BJ (cell line): ENCODE measurements at places on chromosomes 16 and 17. TPM values are rescaled to one million over a fixed set of nuclear protein-coding genes. Genes with fewer than 3 reads are reported as not detected.

The ZFPM1 gene
- polyA plus RNA-seq: 0.16 and 0.22 TPM in 2 replicates

The DCUN1D3 gene
- polyA plus RNA-seq: 10.9 and 15.5 TPM in 2 replicates

The TSNAXIP1 gene
- polyA plus RNA-seq: 0.96 and 1.6 TPM in 2 replicates

The IGFBP4 gene
- 816 and 1,200 TPM in 2 replicates for polyA plus RNA-seq

The MPP3 gene
- polyA plus RNA-seq: 4.6 and 7.9 TPM in 2 replicates

The TEFM gene
- polyA plus RNA-seq: 5.1 and 11.5 TPM in 2 replicates

The PTGES3L gene
- polyA plus RNA-seq: 3.3 and 3.4 TPM in 2 replicates

- DNase-seq: no peak
Measured at GRCh38 chr16:72992142-72992601, 55.8 kb downstream of the ZFHX3 start.

DNA sequence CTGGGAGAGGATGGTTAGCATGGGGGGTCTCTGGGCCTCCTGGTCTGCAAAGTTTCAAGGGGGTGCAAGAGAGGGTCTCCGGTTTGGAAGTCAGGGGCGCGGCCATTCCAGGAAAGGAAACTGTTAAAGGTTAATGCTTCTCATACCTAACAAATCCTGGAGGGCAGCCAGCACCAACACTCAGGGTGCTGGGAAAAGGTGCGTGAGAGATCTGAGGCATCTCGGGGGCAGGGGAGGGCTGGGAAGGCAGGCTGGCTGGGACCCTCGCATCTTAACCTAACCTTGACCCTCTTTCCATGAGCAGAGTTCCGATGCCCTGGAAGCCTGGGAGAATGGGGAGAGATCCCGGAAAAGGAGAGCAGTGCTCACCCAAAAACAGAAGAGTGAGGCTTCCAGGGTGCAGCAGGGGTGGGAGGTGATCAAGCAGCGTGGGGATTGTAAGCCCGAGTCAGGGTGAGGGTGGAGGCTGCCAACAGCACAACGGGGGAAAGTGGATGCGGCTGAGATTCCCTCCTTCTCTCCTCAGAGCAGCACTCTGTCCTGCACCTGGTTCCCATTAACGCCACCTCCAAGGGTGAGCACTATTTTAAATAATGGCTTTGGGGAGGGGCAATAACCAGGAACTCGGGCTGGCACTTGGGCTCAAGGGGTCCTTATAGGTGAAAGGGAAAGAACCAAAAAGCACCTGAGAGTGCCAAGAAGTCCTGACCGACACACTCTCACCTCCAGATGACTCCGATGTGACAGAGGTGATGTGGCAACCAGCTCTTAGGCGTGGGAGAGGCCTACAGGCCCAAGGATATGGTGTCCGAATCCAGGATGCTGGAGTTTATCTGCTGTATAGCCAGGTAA lies 996 bp downstream of the TNFSF13 start:
- DNase-seq: no peak

- no peak for DNase-seq
Measured at GRCh38 chr17:18380471-18381157, 3.0 kb downstream of the EVPLL start.

DNA sequence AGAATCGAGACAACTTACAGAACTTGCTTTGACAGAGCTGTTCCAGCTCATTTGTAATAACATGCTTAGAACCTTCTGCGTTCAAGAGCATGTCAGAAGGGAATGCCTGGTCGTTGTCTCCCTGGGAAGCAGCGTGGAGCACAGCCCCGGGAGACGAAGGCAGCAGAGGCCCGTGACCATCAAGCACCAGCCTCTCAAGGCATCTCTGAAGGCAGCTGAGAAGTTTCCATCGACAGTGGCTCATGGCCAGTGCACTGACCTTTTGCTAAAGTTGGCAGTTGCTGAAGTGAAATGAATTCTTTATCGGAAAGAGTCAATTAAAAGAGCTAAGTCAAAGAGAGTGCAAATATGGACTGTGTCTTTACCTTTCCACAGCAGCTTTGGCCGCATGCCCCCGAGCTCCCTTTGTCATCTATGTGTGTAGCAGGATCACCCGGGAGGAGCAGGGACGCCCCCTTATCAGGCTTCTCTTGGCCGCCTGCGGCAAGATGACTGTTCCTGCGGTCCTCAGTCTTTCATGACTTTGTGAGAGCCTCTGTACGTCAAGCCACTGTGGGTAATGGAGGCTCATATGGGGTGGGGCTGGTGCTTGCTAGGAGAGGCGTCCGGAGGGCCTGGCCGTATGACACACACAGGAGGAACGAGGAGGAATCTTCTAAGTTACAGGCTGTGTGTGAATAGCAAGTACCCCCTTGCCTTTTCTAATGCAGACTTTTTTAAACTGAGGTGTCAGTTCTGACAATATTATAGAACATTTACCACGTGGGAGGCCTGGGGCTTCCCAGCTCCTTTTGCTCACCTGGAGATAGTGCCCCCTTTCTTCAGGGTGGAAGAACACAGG lies 54.2 kb downstream of the LDHD start:
- DNase-seq: no peak

DNA sequence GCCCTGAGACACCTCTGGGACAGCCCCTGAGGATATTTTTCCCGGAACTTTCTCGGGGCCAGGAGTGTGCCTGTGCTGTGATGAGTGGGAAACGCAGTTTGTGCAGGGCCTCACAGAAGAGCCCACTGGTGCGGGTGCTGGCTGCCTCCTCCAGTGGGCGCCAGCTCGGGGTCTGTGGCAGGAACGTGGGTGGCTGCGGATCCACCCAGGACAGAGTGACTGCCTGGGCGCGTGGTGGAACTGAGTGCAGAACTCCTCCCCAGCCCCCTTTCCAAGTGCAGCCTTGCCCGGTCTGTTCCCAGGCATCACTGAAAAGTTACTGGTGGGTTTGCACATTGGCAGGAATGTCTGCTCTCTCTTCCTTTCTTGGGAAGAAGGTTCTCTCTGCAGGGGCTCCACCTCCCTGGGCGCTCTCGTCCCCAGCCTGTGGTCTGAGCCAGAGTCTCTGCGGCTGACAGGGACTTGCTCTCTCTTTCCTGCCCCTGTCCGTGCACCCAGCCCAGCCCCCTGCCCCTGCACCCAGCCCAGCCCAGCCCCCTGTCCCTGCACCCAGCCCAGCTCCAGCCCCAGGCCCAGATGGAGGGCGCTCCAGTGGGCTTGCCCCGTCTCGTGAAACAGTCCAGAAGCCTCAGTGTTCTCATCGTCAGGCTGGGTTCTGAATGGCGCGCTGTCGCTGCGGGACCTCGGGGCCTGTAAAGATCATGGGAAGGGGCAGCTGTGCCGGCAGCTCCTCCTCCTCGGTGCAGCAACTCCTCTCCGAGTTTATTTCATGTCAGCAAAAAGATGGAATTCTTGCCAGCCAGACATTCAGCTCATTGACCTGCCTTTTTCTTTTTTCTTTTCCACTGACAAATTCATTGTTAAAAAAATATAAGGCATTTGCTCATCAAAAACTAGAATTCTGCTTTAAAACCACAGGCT lies 117.5 kb downstream of the BANP start:
- no peak for DNase-seq

- no peak for DNase-seq
Measured at GRCh38 chr16:3959148-3959547, 78.6 kb upstream of the CREBBP start.

GRCh38 chr17:8904201-8904600 lies 36.7 kb upstream of the PIK3R6 start:
- DNase-seq: no peak

DNA sequence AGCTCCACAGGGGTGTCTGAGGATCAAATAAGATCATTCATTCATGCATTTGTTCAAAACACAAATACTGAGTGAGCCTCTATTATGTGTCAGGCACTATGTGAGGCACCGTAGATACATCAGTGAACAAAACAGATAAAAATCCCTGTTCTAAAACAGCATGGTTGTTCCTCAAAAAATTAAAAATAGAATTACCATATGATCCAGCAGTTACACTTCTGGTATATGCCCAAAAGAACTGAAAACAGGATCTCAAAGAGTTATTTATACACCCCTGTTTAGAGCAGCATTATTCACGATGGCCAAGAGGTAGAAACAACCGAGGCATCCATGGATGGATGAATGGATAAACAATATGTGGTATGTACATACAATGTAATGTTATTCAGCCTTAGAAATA lies 15.4 kb downstream of the PIPOX start:
- no peak for DNase-seq

DNA sequence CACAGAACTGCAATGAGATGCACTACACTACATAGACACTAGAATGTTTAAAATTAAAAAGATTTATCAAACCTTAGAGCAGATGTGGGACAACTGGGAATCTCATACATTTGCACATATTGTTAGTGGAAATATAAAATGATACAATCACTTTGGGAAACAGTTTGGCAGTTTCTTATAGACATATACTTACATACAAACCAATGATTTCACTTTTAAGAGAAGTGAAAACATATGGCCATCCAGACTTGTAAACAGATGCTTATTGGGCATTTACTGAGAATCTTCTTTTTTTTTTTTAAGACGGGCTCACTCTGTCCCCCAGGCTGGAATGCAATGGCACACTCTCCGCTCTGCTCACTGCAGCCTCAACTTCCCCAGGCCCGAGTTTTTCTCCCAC lies 50.1 kb downstream of the AXIN2 start:
- DNase-seq: no peak

- DNase-seq: no peak
Measured at GRCh38 chr17:77886387-77886728, 72.1 kb upstream of the TNRC6C start.

DNA sequence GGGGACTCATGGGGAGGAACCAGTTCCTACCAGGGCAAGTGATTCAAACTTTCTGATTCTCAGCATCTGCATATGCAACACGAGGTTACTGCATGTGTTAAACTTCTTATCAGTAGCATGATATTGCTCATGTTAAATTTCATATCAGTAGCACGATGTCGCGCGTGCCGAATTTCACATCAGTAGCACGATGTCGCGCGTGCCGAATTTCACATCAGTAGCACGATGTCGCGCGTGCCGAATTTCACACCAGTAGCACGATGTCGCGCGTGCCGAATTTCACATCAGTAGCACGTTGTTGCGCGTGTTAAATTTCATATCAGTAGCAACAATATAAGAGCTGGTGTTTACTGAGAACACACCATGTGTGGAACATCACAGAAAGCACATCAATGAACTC lies 221.6 kb downstream of the GSG1L start:
- DNase-seq: no peak

DNA sequence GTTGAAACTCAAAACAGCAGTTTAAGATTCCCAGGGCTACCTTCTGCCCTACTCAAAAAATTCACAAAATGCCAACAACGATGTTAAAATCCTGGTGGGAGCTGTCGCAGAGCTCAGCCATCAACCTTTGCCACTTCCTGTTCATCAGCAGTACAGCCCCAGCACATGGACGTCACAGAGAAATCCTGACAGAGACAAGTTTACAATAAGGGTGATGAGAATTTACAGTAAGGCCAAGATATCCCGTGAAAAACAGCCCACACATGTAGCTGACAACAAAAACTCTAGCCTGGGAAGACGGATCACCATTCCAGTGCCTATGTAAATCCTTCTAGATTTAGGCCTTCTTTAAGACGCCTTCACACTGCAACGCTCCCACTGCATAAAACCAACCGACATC lies 18.8 kb downstream of the USP22 start:
- no peak for DNase-seq

- no peak for DNase-seq
Measured at GRCh38 chr17:68328676-68329075, 37.4 kb downstream of the ARSG start.

- DNase-seq: no peak
Measured at GRCh38 chr16:63287401-63287800, 1251.2 kb upstream of the CDH8 start.

DNA sequence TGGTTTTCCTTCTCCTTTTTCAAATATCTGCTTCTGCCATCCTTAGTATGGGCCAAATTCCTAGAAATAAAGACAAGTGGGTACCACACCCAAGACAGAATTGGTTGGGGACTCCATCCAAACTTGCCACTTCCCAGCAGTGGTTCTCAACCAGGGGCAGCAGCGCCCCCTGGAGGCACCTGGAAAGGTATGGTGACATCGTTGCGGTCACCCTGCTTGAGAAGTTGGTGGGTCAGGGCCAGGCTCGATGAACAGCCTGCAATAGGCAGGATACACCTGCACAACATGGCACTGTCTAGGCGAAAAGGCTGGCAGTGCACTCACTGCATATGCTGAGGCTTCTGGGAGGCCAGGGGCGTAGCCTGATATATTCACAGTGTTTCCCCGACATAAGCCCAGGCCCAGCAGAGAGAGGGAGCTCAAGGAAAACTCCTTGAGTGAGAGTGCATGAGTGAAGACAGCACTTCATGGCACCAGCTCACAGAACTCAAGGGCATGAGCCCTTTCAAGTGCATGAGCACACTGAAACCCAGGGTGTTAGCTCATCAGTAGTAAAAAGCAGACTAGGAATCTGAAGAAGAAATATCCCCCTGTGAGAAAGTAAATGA lies 57.7 kb downstream of the CMC2 start:
- no peak for DNase-seq

DNA sequence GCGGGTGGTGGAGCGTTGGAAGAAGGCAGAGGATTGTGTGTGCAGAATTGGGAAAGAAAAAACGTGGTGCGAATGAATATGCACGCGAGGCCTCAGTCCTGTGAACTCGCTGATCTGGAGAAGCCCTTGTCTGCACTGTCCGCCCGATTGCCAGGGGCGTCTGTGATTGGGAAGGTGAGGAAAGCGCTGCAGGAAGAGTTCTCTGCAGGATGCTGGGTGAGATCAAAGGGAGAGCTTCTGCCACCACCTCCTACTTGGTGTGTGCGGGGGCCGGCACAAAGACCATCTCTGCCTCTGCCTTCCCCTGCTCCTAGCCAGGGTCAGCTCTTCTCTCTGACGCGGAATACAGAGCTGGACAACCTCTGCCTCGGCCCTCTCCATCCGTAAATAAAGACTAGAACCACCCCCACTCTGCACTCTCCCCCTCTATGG lies 841 bp upstream of the RAB5C start:
- no peak for DNase-seq

- DNase-seq: no peak
Measured at GRCh38 chr16:66580605-66581209, 1.4 kb downstream of the CMTM2 start.

DNA sequence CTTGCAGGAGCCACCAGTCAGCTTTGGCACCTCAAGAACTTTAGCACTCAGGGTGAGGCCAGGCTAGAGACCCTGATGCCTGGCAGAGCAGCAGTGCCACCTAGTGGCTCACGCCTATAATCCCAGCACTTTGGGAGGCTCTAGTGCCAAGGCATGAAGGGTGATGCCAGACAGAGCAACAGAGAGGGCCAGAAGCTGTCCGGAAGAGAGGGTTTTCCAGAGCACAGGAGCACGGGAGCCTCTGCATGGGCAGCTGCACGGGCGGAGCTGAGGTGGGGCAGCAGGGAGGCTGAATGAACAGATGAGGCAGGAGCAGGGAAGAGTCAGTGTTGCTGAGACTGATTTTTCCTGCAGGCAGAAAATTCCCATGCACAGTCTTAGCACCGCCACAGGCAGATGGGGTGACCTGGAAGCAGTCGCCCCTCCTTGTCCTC lies 38.9 kb downstream of the MYH3 start:
- DNase-seq: no peak

- peak; percentile 95 for DNase-seq
Measured at GRCh38 chr17:57892820-57893595, 43.2 kb upstream of the MRPS23 start.
